ENCODE measurements at places on chromosomes 1 and 21.

DNA sequence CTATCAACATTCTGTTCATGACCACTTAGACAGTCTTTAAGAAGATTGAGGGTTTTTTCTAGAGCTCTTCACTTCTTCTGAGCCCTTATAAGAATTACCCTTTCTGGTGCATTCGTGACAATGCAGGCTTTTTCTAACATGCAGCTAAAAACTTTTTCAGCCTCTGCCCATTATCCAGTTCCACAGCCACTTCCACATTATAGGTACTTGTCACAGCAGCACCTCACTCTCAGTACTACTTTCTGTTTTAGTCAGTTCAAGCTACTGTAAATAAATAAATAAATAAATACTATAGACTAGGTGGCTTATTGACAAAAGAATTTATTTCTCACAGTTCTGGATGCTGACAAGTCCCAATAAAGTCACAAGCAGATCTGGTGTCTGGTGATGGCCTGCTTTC is 284.4 kb upstream of the PKN2 start:
- DNase-seq = no peak

GRCh38 chr1:48817505-48818114 is 40.9 kb upstream of the BEND5 start:
- no peak for DNase-seq

- DNase-seq = no peak
Measured at GRCh38 chr1:24222793-24223192, 35.7 kb upstream of the IFNLR1 start.

DNA sequence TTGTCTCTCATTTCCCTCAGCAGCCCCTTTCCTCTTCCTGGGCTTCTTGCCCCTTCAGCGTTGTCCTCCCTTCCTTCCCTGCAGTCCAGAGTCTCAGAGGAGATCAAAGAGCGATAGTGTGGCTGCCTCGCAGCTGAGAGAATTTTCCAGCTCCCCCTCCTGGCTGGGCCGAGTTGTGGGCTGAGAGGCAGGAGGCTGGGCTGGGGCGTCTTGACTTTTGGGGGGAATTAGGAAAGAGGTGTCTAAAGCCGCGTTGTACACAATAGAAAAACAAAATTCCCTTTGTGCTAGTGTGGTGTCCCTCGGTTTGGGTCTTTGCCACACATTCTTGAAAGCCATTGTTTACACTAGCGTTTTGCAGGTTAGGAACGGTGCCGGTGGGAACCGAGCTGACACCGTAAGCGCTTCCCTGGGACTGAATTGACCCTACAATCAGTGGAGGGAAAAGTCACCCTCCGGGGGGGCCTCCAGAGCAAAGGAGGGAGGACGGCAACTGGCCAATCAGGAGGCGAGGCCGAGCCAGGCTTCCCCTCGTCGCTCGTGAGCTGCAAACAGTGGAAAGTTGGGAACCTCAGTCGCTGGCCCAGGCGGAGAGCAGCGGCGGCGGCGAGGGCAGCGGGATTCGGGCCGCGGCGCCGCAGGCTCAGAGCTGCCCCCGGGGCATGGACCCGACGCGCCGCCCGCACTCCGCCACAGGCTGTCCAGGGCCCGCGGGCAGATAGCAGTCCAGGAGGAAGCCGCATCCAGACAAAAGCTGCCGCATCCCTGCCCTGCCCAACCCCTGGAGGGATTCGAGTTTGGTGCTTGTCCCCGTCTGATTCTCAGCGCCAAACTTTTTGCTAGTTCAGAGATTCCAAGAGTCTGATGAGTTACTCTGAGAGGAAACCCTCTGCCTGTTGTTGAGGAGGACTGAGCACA is at the start of gene HMCN1:
HMCN1 (plus strand) TSS at position 574 of the 918 bp plus-strand sequence. CDS start 389 bp downstream, outside the sequence.
- no peak for DNase-seq

DNA sequence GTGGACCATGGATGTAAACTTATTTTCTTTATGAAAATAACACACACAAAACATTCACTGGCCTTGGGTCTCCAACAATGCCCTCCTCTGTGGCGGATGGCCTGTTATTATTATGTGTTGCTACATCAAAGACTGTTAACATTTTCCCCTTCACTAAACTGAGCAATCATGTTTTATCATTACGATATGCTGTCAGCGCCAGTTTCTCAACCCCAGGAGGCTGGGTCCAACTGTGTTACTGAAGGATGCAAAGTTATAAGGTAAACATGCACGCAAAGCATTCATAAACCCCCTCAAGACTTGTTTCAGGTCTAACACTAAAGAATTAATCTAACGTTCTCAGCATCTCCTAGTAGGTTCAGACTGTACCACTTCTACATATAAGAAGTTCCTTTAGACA is 6.0 kb upstream of the DUSP10 start:
- no peak for DNase-seq

- DNase-seq = no peak
Measured at GRCh38 chr1:233107130-233107660, 156.8 kb downstream of the NTPCR start.

- DNase-seq = no peak
Measured at GRCh38 chr21:43639470-43640353, 19.6 kb downstream of the HSF2BP start.

GRCh38 chr1:200231787-200232231 is 178.0 kb downstream of the ZNF281 start:
- DNase-seq = no peak

DNA sequence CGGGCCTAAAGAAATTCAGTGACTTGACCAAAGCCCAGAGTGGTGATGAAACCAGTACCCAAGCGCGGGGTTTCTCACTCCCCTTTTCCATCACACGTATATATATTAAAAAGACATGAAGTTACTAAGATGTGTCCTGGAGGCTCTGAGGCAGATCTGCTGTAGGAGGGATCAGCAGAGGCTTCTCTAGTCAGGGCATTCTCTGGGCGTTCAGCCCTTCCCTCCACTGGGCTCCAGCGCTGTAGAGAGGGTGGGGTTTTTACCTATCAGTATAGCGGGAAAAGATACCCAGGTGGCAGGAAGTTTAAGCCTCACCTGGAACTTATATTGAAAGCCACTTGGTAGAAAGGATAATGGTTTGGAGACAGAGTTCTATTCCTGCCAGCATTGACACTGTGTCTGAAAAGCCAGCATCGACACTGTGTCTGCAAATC is 862 bp upstream of the PLEKHO1 start:
- DNase-seq = no peak
